Endothelial cell of umbilical vein (primary cell): ENCODE measurements at places on chromosomes 7 and 10. TPM values are rescaled to one million over a fixed set of nuclear protein-coding genes. Genes with fewer than 3 reads are reported as not detected.

GRCh38 chr10:121459622-121460453 is 138.4 kb downstream of the FGFR2 start:
- H3K4me3 ChIP-seq = no peak overlapping the region
- no peak for DNase-seq
- no peaks in the 10 kb centered on the region for H3K36me3 ChIP-seq
- no peaks in the 10 kb centered on the region for H3K4me1 ChIP-seq

DNA sequence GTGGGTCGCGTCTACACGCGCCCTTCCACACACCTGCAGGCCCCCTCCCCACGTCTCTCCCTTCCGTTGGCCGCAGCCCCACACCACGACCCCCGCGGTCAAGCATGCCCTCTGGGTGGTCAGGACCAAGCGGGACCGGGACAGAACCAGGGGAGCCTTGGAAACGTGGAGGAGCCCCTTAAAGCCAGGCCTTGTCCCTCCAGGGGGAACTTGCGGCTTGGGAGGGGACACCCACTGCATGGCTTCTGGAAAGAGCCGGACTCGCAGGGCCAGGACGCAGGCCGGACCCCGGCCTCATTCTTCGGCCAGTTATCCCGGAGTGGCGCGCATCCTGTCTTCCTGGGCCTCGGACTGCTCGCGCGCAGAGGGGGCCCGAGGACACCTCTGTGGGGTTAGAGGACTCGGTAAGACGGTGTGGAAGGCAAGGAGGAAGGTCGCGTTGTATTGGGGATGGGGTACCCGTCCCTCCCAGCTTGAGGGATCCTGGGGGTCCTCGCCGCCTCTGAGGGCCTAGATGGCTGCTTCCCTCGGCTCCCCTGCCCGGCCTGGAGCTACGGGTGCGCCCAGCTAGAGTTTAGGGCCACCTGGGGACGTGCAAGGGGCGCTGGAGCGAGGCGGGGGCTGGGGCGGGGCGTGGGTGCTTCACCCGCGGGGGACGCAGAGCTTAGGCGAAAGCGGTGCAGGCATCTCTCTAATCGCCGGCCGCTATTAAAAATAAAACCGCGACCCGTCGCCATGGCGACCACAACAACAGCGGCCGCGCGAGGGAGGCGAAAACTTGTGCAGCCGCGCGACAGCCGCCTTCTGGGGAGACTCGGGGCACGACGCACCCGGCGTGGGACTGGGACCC is 1.8 kb upstream of the PDGFA start:
- DNase-seq = peak; percentile 29
- H3K4me1 ChIP-seq = peaks cover 14% of the 10 kb centered on the region
- H3K27ac ChIP-seq = no peak overlapping the region
- peaks cover 9% of the 10 kb centered on the region for H3K27me3 ChIP-seq

DNA sequence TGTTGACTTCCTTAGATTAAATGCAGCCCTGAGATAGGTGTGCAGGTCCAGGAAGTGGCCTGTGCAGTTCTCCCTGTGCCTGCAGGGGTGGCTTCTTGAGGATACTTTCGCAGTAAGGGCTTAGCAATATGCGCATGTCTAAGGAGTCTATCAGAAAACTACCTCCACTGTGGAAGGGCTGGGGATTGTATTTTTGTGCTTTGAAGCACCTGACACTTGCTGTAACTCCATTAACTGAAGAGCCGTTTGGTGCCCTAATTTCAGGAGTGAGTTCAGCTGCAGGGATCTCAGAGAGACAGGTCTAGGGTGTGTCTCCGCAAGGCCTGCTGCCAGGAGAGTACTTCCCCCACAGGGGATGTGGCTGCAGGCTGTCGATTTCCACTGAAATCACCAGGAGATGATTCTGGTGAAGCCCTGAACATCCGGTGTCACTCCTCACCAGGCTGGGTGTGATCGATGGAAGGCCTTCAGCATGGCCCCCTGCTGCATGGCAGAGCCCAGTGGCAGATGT is 35.5 kb downstream of the IKZF1 start:
- DNase-seq = no peak
- H3K36me3 ChIP-seq = no peaks in the 10 kb centered on the region
- H3K4me1 ChIP-seq = no peaks in the 10 kb centered on the region
- no peak overlapping the region for H3K27ac ChIP-seq
- H3K4me3 ChIP-seq = no peak overlapping the region
- H3K27me3 ChIP-seq = peaks cover 3% of the 10 kb centered on the region

GRCh38 chr10:80498833-80499741 is 38.6 kb upstream of the SH2D4B start:
- no peaks in the 10 kb centered on the region for H3K27me3 ChIP-seq
- peak overlapping the region; percentile 76 for H3K27ac ChIP-seq
- no peak overlapping the region for H3K4me3 ChIP-seq
- peaks cover 1% of the 10 kb centered on the region for H3K36me3 ChIP-seq

DNA sequence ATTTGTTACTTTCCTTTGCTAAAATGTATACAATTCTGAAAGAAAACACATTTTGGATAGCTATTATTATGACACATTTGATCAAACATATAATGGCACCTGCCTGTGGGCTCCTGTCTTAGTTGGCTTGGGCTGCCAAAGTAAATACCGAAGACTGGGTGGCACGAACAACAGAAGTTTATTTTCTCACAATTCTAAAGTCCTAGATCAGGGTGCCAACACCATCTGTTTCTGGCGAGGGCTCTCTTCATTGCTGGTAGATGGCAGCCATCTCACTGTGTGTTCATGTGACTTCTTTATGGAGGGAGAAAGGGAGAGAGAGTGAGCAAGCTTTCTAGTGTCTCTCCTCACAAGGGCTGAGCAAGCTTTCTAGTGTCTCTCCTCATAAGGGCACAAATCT is 195.8 kb upstream of the FAM3C start:
- H3K27ac ChIP-seq = no peak overlapping the region
- no peaks in the 10 kb centered on the region for H3K27me3 ChIP-seq
- no peak for DNase-seq
- H3K4me1 ChIP-seq = no peaks in the 10 kb centered on the region

GRCh38 chr7:100951888-100952560 is 2.7 kb downstream of the MUC3A start:
- no peaks in the 10 kb centered on the region for H3K36me3 ChIP-seq
- no peak for DNase-seq
- no peak overlapping the region for H3K27ac ChIP-seq
- H3K27me3 ChIP-seq = no peaks in the 10 kb centered on the region

DNA sequence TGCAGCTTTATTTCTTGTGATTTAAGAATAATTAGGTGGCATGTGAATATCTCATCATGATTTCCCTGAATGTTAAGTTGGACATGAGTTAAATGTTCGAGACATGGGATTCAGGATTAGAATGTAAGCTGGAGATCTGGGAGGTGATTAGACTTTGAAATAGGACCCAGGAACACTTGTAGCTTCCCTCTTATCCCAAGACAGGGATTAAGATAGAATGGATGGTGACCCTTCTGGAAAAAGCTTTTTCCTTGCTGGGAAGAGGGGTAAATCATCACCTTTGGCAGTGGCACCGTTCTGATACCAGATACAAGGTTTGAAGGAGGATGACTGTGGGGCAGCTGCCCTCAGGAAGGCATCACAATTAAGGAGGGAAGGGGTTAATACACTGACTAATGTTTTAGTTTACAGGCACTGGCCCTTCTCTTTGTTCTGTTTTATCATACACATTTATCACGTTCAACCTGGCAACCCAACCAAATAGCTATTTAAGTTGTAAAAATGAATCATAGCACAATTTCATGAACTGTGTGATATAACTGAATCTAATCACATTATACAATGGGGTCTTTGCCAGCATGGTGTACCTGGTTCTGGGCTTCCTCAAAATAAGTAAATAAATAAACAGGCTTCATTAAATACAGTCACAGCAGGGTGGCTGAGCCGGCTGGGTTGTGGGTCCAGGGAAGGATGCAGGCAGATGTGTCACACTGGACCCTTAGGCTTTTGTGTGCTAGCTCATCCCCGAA is 212.7 kb downstream of the LRMDA start:
- H3K36me3 ChIP-seq = no peaks in the 10 kb centered on the region
- no peak for DNase-seq
- H3K4me1 ChIP-seq = no peaks in the 10 kb centered on the region
- H3K27me3 ChIP-seq = peaks cover 3% of the 10 kb centered on the region

- no peak overlapping the region for H3K27ac ChIP-seq
- H3K4me3 ChIP-seq = no peak overlapping the region
- H3K36me3 ChIP-seq = no peaks in the 10 kb centered on the region
- H3K4me1 ChIP-seq = no peaks in the 10 kb centered on the region
Observed at GRCh38 chr7:21276471-21277035, 151.3 kb upstream of the SP4 start.

GRCh38 chr7:74684921-74685320 is 27.4 kb downstream of the GTF2I start:
- H3K4me3 ChIP-seq = no peak overlapping the region
- no peaks in the 10 kb centered on the region for H3K27me3 ChIP-seq
- no peak for DNase-seq
- no peaks in the 10 kb centered on the region for H3K4me1 ChIP-seq
- peaks cover 2% of the 10 kb centered on the region for H3K36me3 ChIP-seq

- peak overlapping the region; percentile 13 for H3K27ac ChIP-seq
- H3K27me3 ChIP-seq = no peaks in the 10 kb centered on the region
- peaks cover 5% of the 10 kb centered on the region for H3K4me1 ChIP-seq
- H3K4me3 ChIP-seq = no peak overlapping the region
- peaks cover 3% of the 10 kb centered on the region for H3K36me3 ChIP-seq
Observed at GRCh38 chr7:129830949-129831348, 121.8 kb downstream of the UBE2H start.

DNA sequence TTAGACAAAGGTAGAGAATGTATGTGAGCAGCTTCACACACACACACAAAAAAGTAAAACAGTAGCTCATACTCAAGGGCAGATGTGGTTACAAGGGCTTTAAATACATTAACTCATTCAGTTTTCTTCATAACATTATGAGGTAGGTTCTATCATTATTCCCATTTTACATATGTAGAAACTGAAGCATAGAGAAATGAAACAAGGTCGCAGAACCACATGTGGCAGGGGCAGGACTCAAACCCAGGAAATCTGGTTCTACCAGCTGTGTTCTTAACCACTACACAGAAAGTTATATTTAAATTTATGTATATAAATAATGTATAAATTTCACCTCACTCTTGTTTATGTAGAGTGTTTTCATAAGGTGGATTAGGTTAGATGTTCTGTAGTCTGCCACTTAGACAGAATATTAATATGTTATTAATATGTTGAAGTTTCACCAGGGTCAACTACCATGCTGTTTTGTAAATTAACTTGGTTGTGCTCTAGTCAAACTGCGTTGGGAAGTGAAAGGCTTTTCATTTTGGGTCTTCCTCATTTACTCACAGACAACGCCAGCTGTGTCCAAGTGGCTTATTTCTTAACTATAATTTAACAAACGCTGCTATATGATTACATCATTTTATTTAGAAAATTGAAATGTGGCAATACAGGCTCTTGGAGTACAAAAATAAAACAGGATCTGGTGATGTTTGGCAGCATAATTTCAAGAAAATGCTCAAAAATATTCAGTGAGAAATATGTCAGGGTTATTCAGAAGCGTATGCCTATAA is 138.4 kb downstream of the MDFIC start:
- no peak overlapping the region for H3K27ac ChIP-seq
- no peak overlapping the region for H3K4me3 ChIP-seq
- H3K36me3 ChIP-seq = no peaks in the 10 kb centered on the region
- H3K4me1 ChIP-seq = no peaks in the 10 kb centered on the region

DNA sequence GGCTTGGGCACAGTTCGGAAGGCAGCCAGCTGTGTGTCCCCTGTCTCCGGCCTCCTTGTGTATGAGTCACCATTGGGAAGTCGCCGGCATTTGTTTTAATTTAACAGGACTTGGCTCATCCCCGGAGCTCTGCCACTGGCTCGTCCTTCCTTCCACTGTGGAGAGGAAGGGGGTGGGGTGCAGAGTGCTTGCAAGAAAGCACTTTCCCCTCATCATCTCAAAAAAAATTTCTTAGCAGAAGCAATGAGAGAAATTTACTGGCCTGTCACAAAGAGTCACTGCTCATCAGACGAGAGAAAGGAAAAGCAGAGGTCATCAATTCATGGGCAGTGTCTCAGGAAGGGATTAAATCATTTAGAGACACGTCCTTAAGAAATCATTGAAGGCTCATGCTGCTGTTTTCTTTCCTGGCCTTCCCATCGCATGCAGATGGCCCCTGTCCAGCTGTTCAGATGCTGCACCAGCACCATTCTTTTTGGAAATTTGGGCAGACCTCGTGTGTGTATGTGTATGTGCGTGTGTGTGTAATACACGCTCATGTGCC is 93.3 kb downstream of the BMS1 start:
- H3K27ac ChIP-seq = no peak overlapping the region
- H3K27me3 ChIP-seq = no peaks in the 10 kb centered on the region
- H3K36me3 ChIP-seq = no peaks in the 10 kb centered on the region
- no peak overlapping the region for H3K4me3 ChIP-seq
- H3K4me1 ChIP-seq = no peaks in the 10 kb centered on the region

GRCh38 chr7:88101769-88102168 is 118.1 kb downstream of the SRI start:
- H3K4me3 ChIP-seq = no peak overlapping the region
- no peaks in the 10 kb centered on the region for H3K36me3 ChIP-seq
- H3K27me3 ChIP-seq = peaks cover 4% of the 10 kb centered on the region
- no peak overlapping the region for H3K27ac ChIP-seq

- no peaks in the 10 kb centered on the region for H3K27me3 ChIP-seq
- H3K36me3 ChIP-seq = no peaks in the 10 kb centered on the region
- H3K4me1 ChIP-seq = peaks cover 7% of the 10 kb centered on the region
- DNase-seq = peak; percentile 43
- peak overlapping the region; percentile 87 for H3K4me3 ChIP-seq
Observed at GRCh38 chr10:22250897-22251660, 33.3 kb upstream of the EBLN1 start.

DNA sequence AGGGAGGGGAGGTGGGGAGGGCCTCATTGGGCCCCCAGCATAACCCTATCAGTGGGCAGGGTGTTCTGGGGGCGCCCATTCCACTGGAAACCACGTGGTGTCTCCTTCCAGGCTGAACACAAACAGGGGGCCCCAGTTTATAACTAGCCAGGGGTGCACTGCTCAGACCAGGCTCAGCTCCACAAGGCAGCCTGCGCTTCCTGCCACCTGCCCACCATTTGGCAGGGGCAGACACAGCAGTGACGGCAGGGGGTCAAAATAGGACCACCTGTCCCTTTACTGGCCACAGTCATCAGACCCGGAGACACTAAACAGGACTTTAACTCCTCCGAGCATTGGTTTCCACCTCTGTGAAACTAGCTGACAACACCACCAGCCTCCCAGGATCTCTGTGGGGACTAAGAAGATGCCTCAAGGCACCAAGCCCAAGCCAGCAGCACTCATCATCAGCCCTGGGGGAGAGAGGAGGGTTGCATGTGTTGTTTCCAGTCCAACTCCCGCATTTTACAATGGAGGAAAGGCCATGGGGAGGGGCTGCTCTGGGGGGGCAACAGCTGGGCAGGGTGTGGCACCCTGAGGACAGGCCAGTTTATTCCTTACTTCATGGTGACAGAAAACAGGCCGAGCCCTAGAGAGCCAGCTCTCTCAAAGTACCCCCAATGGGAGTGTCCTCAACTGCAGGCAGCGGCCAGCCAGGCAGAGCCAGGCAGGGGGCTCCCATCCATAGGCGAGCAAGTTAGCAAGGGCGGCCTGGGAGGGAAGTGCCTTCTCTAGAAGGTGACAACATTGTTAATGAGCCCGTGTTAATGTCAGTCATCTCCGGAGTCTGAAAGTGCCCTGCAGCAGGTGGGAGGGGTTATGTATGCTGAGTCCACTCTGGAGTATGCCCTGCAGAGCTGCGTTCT is 127.6 kb downstream of the TNS3 start:
- peaks cover 50% of the 10 kb centered on the region for H3K4me1 ChIP-seq
- H3K27ac ChIP-seq = peak overlapping the region; percentile 99
- DNase-seq = no peak
- H3K4me3 ChIP-seq = no peak overlapping the region
- no peaks in the 10 kb centered on the region for H3K36me3 ChIP-seq

MCM10 gene
- 28.7 and 31.6 TPM in 2 replicates for total RNA-seq

TMEM184A gene
- not detected in 2 replicates for total RNA-seq

FAM241B gene
- not detected in 2 replicates for total RNA-seq

THSD7A gene
- total RNA-seq = 12.7 and 15.2 TPM in 2 replicates

ZNF467 gene
- 6.5 and 8.9 TPM in 2 replicates for total RNA-seq

HOXA4 gene
- 7.5 and 8.1 TPM in 2 replicates for total RNA-seq

HOXA1 gene
- total RNA-seq = 1.5 and 2.4 TPM in 2 replicates

LRRC17 gene
- 22.7 and 31.9 TPM in 2 replicates for total RNA-seq

FAM185A gene
- total RNA-seq = 7.6 and 8.5 TPM in 2 replicates

C10orf62 gene
- total RNA-seq = not detected in 2 replicates
